ENCODE measurements at places on chromosomes 5 and 9.

GRCh38 chr5:39671561-39671961, 246.8 kb upstream of the DAB2 start:
- DNase-seq, result no peak

- DNase-seq, result no peak
Measured at GRCh38 chr5:891117-891836, 1.3 kb downstream of the BRD9 start.

DNA sequence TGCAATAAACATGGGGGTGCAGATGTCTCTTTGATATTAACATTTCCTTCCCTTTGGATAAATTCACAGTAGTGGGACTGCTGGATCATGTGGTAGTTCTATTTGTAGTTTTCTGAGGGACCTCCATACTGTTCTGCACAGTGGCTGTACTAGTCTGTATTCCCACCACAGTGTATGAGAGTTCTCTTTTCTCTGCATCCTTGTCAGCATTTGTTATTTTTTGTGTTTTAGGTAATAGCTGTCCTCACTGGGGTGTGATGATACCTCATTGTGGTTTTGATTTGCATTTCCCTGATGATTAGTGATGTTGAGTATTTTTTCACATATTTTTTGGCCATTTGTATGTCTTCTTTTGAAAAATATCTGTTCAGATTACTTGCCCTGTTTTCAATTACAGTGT, 562.5 kb downstream of the CSNK1G3 start:
- DNase-seq, result no peak

DNA sequence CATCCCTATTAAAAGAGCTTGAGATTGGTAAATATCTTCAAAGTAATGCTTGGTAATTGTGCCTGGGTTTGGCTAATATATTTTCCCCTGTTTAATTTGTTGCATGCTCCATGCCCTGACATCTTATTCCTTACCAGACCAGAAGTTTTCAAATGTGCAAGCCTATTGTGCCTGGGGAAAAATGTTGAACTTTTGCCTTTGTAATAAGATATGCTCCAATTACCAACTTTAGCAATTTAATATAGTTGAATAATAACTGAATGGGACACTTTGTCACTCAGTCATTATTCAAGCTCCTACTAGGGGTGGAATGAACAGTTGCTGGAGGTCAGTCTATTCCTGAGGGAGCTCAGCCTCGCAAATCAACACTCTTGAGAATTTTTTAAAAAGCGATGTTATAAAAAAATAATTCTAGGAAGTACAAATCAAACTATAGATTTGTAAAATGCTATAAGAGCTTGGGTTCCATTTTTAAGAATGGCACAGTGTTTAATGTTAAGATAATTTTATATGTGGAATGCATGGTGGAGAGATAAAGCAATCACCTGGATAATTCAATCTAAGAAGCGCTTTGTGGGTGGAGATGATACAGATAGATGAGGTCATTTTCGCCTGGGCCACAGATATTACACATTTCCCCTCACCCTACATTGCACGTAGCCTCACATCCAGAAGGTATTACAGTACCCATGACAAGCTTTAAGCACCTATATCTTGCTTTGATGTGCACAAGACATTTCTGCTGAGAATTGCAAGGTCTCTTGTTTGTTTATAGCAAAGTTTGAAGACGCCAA, 231.8 kb downstream of the PIK3R1 start:
- DNase-seq, result no peak

- DNase-seq, result no peak
Measured at GRCh38 chr5:162377895-162378294, 310.3 kb downstream of the GABRG2 start.

DNA sequence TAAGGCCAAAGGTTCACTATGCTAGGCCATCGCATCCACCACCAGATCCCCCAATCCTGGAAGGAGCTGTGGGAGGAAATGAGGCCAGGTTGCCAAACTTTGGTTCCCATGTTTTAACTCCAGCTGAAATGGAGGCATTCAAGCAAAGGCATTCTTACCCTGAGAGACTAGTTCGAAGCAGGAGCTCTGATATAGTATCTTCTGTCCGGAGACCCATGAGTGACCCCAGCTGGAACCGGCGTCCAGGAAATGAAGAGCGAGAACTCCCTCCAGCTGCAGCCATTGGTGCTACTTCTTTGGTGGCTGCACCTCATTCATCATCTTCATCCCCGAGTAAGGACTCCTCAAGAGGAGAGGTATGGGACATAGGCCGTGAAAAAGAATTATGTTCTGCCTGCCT, 75.6 kb downstream of the GAPVD1 start:
- DNase-seq, result no peak

DNA sequence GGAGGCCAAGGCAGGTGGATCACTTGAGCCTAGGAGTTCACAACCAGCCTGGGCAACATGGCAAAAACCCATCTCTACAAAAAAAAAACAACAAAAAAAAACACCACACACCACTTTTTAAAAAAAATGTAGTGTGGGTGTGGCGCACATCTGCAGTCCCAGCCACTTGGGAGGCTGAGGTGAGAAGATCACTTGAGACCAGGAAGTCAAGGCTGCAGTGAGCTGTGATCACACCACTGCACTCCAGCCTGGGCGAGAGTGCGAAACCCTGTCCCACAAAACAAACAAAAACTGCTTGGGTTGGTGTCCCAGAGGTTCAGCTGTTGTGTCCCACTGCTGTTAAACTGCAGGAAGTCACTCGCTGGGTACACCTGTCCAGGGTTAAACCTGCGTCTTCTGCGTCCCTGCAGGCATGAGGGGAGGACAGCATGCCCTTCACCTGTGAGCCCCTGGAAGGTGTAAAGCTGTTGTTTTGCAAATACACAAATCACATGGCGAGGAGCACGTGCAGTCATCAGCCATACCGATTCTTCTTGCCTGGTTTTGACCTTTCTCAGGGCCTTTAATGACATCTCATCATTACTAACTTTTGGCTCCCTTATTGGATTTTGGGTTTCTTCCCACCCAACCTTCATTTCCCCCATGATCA, 29.3 kb upstream of the CLPTM1L start:
- no peak for DNase-seq

GRCh38 chr9:108017671-108018070, 528.1 kb upstream of the KLF4 start:
- DNase-seq, result no peak

DNA sequence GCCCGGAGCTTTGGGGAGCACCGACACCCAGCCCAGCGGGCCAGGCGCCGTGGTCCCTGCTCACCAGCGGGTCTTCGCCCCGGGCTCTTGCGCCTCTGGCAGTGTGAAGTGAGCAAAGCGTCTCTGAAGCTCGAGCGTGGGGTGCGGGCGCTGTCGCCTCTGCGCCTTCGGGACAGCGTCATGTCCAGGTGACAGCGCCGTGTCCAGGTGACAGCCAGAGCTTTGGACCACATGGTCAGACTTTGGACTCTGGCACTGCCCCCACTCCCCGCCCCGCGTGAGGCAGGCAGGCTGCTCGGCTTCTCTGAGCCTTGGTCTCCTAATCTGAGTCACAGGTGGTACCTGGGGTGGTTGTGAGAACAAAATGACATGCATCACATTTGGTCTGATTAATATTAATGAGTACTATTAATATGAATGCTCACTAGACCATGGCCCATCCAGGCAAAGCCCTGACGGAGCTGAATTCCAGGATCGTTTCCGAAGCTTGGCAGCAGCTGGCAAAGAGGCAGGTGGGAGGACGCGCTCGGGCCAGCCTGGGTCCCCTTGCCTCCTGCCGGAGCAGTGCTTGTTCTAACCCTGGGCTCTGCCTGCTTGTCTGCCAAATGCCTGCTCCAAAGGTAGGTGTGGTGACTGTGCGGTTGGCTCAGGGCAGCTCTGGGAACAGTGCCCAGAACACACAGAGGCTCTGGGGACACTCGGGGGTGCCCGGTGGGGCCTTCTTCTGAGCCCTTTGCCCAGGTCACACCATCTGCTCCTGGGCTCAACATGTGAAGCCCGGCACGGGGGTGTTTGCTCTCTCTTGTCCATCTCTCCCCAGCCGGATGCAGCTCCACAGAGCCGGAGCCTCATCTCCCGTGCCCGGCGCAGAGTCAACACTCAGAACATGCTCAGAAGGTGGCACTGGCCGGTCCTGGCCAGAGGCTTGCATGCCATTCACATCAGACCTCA, 157.1 kb downstream of the OLFM1 start:
- DNase-seq, result no peak

DNA sequence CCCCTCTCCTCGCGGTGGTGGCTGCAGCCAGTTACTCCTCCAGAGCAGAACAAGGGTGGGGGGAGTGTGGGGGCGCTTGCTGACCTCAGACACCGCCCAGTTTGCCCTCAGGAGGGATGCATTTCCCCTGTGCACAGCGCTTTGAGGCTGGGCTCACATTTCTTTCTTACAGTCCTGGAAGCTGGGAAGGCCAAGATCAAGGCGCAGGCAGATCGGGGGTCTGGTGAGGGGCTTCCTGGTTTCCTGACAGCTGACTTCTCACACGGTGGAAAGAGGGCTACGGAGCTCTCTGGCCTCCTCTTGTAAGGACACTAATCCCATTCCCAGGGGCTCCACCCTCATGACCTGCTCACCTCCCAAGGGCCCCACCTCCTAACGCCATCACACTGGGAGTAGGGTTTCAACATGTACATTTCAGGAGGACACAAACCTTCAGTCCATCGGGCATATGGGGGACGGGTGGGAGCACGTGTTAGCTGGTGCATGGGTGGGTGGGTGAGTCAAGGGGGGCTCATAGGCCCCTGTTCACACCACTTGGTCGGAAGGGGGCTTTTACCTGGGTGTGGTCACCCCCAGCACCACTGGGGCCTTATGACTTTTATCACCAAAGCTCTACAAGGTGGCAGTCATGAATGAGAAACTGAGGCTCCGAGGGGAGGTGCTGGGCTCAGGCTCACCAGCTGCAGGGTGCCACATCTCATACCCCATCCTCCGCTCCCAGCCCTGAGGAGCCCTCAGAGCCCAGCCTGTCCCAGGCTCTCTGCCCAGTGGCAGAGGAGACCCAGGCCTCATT, 7.7 kb upstream of the SCGB3A1 start:
- DNase-seq, result no peak

GRCh38 chr9:93869863-93870262, 85.3 kb downstream of the BARX1 start:
- DNase-seq, result no peak

DNA sequence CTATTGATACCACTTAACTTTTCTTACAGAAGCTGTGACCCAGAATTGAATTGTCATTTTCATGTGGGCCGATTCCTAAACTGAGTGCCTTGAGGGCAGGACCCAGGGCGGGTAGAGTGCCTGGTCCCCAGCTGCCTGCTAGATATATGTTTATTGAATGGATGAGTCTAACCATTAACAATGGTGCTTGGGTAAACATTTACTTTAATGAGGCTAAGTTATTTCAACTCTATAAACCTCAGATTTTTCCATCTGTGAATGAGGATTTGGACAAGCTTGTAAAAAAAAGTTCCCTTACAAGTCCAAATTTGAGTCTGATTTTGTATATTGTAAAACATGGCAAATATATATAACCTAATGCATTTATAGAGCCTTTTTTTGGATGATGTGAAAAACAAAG, 181.8 kb upstream of the ELL2 start:
- no peak for DNase-seq

DNA sequence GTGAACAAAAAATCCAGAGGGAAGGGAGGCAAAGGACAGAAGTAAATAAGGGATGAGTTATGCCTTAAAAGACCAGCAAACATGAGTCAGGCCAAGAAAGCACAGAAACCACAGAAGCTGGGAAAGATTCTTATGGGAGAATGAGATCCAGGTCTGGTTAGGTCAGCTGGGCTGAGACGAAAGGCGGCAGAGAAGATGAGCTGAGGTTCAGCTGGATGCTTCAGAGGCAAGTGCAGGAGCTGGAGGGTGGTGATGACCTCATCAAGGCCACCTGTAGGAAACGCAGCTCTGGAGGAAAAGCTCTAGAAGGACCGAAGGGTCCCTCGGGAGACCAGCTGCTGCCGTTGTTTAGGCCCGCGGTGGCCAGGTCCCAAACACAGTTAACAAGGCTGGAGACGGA, 152.0 kb downstream of the MYO10 start:
- no peak for DNase-seq

GRCh38 chr9:73174330-73174980, 22.8 kb downstream of the ANXA1 start:
- no peak for DNase-seq

- DNase-seq, result no peak
Measured at GRCh38 chr9:124290053-124290591, 32.4 kb downstream of the NEK6 start.

GRCh38 chr9:96618209-96619123, 1.2 kb downstream of the CDC14B start:
- no peak for DNase-seq

DNA sequence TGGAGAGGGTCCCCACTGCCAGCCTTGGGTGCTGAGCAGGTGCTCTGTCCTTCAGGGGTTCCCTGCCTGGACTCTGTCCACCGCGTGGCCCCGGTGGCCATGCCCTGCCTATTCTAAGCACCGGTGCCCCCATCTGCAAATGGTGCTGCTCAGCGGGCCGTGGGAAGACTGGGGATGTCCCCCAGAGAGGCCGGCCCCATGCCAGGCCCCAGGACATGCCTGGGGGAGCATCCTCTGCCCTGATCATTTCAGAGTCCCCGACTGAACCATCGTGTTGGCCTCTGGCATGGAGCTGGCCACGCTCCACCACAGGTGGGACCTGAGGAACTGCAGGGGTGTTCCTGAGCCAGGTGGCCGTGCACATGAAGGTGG, 64.7 kb downstream of the RXRA start:
- DNase-seq, result no peak

DNA sequence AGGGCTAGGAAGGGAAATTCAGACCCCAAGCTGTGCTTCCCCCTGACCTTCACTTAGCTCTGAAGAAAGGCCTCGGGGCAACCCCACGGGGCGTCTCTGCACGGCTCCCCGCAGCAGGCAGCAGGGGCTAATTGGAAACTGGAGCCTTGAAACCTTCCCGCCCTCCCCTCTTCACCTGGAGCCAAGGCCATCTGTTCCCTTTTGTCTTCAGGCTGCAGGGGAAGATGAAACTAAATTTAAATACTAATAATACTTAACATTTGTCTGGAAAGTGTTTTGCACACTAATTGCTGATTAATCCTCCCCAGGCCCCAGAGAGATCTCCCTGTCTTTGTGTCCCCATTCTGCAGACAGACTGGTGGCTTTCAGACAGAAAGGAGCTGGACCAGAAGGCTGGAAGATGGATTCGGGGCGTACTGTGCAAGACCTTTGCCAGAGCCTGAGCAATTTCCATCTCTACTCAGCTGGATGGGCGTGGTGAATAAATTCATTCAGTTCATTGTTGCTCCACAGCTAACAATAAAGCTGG, 34.1 kb upstream of the CPLX2 start:
- no peak for DNase-seq

DNA sequence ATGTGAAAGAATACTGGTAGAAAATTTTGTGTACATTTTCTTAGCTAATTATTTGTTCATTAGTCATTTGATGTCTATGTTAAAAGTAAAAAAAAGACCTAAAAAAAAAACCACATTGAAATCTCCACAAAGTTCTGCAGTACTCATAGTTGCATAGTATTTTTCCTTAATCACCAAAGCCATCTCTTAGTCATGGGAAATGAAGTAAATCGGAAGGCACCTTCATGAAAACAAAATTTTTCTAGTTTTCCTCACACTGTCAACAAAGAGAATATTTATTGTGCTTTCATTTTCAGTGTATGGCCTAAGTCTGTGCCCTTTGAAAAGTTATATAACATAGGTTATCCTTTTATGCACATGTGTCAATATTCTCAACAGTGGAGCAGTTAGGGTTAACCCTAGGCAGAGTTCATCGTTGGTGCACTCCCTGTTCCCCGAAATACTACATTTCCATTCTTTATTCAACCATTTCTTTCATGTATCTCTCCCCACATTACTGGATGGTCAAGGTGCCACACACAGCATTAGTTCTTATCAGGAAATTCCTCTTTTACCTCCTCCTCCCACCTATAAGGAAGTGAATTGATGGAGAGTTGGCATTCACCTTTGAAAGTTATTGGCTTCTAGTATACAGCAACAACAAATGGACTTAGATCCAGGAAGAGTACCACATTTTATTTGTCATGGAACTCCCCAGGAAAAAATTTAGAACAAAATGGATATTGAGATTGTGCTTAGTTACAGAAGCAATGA, 93.1 kb downstream of the NUDT12 start:
- no peak for DNase-seq
